Upper lobe of right lung (tissue), 1 donor: ENCODE measurements at places on chromosomes 3 and 15. TPM values are rescaled to one million over a fixed set of nuclear protein-coding genes. Genes with fewer than 3 reads are reported as not detected.

MYZAP gene
- total RNA-seq, result 30.9 TPM

TMC3 gene
- total RNA-seq, result not detected

MESD gene
- 26.7 TPM for total RNA-seq

ATG7 gene
- total RNA-seq, result 49.9 TPM

FAM107A gene
- total RNA-seq, result 91.5 TPM

GRCh38 chr3:141370065-141370533 is 1.8 kb downstream of the ZBTB38 start:
- H3K4me3 ChIP-seq, result peak overlapping the region; percentile 42
- no peaks in the 10 kb centered on the region for H3K36me3 ChIP-seq
- H3K27ac ChIP-seq, result peak overlapping the region; percentile 90
- H3K27me3 ChIP-seq, result no peaks in the 10 kb centered on the region
- no peak for DNase-seq

- peaks cover 31% of the 10 kb centered on the region for H3K4me1 ChIP-seq
- no peaks in the 10 kb centered on the region for H3K27me3 ChIP-seq
- peaks cover 37% of the 10 kb centered on the region for H3K36me3 ChIP-seq
- no peak overlapping the region for H3K4me3 ChIP-seq
Observed at GRCh38 chr3:45008117-45008516, 18.0 kb upstream of the CLEC3B start.
